ENCODE measurements at places on chromosomes 4 and X. TPM values are rescaled to one million over a fixed set of nuclear protein-coding genes. Genes with fewer than 3 reads are reported as not detected.

Gene HPSE
- total RNA-seq: 1.0 TPM

Gene TLR2
- total RNA-seq: 2.4 TPM

DNA sequence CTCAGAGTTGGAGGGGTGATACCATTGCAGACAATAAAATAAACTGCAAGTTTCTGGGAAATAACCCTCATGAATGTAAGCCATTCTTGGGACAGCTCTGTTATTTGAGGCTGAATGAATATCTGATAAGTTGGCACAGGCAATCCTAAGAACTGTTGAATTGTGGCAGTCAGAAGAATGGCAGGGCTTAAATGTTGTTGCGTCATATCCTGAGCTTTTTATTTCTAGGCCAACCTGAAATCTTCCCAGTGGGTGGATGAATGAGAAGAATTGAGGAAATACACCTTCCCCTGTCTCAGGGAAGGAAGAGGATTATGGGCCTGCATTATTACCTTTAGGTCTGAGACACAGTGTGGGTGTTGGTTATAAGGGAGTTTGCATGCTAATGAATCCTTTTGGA, 64.4 kb upstream of the C4orf54 start:
- H3K27me3 ChIP-seq: no peaks in the 10 kb centered on the region
- no peak overlapping the region for H3K4me3 ChIP-seq
- H3K27ac ChIP-seq: no peak overlapping the region

DNA sequence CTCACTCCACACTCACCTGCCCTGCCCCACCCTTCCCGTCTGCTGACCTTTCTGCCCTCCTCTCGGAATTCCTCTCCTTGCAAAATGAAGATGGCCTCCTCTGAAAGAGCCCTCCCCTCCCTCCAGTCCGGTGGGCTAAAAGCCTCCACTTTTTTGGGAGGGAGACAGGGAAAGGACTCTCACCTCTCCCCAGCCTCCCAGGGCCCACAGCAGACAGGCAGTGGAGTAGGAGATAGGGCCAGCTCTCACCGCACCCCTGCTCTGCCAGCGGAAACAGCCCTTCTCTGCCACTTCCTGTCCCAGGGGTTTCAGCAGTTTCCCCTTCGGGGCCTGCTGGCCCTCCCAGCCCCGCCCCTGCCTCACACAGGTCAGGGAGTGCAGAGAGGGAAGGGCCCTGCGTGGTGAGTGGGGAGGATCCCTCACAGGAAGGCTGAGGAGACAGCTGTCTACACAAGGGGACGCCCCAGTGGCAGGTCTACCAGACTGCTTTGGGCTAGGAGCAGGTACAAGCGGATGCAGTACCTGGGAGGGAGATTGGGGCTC, 18.2 kb downstream of the ELF4 start:
- peaks cover 4% of the 10 kb centered on the region for H3K4me1 ChIP-seq
- H3K27me3 ChIP-seq: no peaks in the 10 kb centered on the region
- peaks cover 6% of the 10 kb centered on the region for H3K36me3 ChIP-seq
- H3K4me3 ChIP-seq: no peak overlapping the region
- no peak overlapping the region for H3K27ac ChIP-seq

Gene GNRHR
- total RNA-seq: not detected

- no peak overlapping the region for H3K4me3 ChIP-seq
- no peak for DNase-seq
- no peaks in the 10 kb centered on the region for H3K36me3 ChIP-seq
- peaks cover 3% of the 10 kb centered on the region for H3K27me3 ChIP-seq
- H3K27ac ChIP-seq: no peak overlapping the region
These were observed 79.1 kb upstream of the LSM6 start for GRCh38 chr4:146096371-146096770.

DNA sequence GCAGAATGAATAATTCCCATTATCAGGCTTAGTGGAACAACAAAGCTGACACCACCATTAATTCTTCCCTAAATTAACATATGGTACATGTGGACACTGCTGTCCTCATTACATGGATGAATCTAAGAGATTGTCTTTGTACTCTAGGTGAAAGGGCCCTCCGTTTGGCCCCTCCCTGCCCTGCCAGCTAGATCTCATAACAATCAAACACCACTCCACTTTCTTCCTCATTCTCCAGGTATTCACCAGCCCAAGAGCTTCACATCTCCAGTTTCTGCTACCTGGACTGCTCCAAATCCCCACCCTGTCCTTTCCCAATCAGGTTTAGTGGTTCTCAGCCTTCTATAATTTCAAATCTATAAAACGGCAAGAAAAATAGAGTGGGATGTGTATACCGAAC, 3.8 kb downstream of the HSD17B11 start:
- no peak overlapping the region for H3K27ac ChIP-seq
- H3K4me3 ChIP-seq: no peak overlapping the region
- peaks cover 20% of the 10 kb centered on the region for H3K4me1 ChIP-seq

Gene SSX4
- not detected for total RNA-seq

DNA sequence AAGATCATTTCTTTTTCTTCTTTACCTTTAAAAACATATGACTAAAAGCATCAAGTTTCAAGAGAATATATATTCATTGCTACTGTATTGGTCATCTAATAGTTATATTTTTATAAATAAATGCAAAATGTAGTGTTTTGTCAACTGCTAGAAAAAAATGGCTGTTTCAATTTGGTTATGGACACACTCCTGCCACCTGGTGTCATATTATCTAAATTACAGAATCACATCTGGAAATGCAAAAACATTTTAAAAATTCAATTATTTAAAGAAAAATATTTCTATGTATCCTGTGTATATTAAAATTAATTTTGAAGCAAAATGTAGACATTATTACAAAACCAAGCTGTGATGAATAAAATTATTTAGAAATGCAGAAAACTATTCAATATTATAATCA, 329.4 kb upstream of the PCDH18 start:
- H3K4me3 ChIP-seq: no peak overlapping the region
- peaks cover 2% of the 10 kb centered on the region for H3K4me1 ChIP-seq
- no peak for DNase-seq

Gene CPZ
- total RNA-seq: 32.8 TPM

- DNase-seq: no peak
- H3K4me1 ChIP-seq: no peaks in the 10 kb centered on the region
- H3K4me3 ChIP-seq: no peak overlapping the region
- no peaks in the 10 kb centered on the region for H3K27me3 ChIP-seq
- no peaks in the 10 kb centered on the region for H3K36me3 ChIP-seq
- H3K27ac ChIP-seq: no peak overlapping the region
These were observed 76.0 kb upstream of the GIMD1 start for GRCh38 chr4:106444557-106444956.

Gene DMRTC1
- 0.88 TPM for total RNA-seq

GRCh38 chr4:139904406-139904805, 238.8 kb downstream of the MGST2 start:
- no peak overlapping the region for H3K27ac ChIP-seq
- H3K27me3 ChIP-seq: no peaks in the 10 kb centered on the region
- peaks cover 16% of the 10 kb centered on the region for H3K36me3 ChIP-seq
- peaks cover 56% of the 10 kb centered on the region for H3K4me1 ChIP-seq

Gene CT45A1
- not detected for total RNA-seq

DNA sequence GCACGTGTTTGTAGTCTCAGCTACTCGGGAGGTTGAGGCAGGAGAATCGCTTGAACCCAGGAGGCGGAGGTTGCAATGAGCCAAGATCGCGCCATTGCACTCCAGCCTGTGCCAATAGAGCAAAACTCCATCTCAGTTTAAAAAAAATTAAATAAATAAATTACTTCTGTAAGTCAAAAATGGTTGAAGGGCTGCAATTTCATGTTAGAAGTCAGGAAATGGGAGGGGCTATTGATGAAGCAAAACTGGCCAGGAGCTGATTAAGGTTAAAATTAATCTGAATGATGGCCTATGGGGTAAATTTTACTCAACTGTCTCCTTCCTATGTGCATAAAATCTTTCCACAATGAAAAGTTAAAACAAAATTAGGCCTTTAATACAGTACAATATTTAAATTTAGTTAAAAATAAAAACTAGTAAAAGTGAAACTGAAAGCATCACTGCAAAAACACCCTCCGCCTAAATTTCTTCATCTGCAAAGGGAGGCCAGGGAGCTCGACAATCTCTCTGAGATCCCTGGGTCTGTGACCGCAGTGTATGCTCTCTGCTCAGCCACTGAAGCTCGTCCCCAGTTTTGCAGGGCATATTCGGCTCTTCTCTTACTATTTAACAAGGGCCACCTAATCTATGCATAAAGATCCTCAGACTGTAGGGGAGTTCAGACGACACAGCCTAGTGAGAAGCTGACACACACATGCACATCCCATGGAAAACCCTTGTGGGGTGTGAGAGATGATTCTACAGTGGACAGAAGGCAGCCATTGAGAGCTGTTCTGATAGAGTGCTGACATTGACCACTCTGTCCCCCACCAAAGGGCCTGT, 57.2 kb downstream of the IRF2 start:
- peaks cover 28% of the 10 kb centered on the region for H3K36me3 ChIP-seq
- H3K4me1 ChIP-seq: no peaks in the 10 kb centered on the region
- no peak overlapping the region for H3K4me3 ChIP-seq
- no peaks in the 10 kb centered on the region for H3K27me3 ChIP-seq
- no peak for DNase-seq

DNA sequence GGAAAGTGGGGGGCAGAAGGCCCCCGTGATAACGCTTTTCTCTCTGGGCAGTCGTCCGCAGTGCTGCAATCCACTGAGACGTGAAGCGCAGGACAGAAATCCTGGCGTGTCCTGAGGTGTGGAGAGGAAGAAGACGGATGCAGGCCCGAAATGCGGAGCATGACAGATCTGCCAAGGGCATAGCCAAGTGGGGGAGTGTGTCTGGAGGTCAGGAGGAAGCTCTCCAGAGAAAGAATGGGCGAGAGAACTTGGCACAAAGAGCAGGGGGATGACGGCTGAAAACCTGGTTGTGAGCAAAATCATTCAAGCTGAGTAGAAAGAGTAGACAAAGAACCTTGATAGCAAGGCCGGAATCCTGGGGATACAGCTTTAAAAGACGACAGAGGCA, 23.7 kb upstream of the HELT start:
- peaks cover 6% of the 10 kb centered on the region for H3K27me3 ChIP-seq
- no peaks in the 10 kb centered on the region for H3K4me1 ChIP-seq
- DNase-seq: no peak
- H3K4me3 ChIP-seq: no peak overlapping the region
- H3K27ac ChIP-seq: no peak overlapping the region

DNA sequence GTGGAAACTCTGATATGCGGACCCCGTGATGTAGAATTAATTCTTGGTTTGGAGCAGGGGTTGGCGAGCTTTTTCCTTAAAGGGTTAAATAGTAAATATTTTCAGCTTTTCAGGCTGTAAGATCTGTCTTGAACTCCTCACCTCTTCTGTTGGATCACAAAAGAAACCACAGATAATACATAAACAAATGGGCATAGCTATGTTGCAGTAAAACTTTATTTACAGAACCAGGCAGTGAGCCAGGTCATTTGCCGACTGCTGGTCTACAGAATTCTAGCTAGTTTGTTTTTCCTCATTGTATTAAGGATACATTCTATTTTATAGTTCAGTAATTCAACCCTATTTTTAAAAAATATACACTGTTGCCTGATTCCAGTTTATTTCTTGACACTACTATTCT, 116.6 kb downstream of the PAPSS1 start:
- DNase-seq: no peak
- no peaks in the 10 kb centered on the region for H3K27me3 ChIP-seq
- peak overlapping the region; percentile 25 for H3K27ac ChIP-seq
- no peak overlapping the region for H3K4me3 ChIP-seq
- peaks cover 3% of the 10 kb centered on the region for H3K36me3 ChIP-seq

DNA sequence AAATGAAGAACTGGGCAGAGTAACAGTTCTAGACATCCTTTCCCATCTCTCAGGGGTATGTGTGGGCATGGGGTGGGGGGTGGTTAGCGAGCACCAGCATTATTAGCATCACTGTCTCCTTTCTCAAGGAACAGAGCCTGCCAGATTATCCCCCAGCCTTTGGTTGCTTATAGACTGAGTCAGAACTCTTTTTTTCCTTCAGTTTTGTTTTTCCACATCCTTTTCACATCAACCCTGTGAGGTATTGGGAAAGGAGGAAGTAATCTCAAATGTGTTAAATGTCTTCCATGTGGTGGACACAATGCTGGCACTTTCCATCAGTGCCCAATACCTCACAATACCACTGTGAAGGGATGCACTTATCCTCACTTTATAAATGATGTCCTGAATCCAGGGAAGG, 3.1 kb upstream of the FGF16 start:
- no peak overlapping the region for H3K27ac ChIP-seq
- H3K4me1 ChIP-seq: peaks cover 11% of the 10 kb centered on the region
- H3K27me3 ChIP-seq: peaks cover 48% of the 10 kb centered on the region
- DNase-seq: no peak

DNA sequence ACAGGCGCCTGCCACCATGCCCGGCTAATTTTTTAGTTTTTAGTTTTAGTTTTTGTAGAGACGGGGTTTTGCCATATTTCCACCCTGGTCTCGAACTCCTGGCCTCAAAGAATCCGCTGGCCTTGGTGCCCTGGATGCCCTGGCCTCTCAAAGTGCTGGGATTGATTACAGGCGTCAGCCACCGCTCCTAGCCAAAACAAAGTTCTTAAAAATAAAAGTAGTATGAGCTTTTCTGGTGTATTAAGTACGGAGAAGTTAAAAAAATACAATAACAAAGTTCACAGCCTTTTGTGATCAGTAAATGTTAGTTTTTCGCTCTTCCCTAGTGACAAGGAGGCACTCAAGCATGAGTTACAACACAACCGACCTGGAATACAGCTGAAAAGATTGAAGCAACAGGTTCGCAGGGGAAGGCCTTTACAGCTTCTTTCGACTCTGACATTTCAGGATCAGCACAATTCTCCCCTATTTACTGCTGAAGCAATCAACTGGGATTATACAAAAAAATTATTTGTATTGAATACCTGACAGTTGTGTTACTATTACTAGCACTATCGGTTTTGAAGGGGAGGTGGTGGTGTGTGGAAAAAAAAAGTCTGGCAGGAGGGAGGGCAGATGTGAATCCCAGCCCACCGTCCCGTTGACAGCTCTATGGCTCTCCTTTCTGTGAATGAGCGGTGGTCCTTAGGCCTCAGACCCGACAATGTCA, 893 bp upstream of the METAP1 start:
- H3K4me3 ChIP-seq: peak overlapping the region; percentile 85
- H3K4me1 ChIP-seq: peaks cover 33% of the 10 kb centered on the region
- H3K27ac ChIP-seq: peak overlapping the region; percentile 99
- no peak for DNase-seq

GRCh38 chr4:128830906-128831503, 21.5 kb downstream of the JADE1 start:
- peak overlapping the region; percentile 11 for H3K4me3 ChIP-seq
- H3K27me3 ChIP-seq: no peaks in the 10 kb centered on the region
- H3K4me1 ChIP-seq: peaks cover 19% of the 10 kb centered on the region

Gene GPRASP2
- total RNA-seq: 23.5 TPM

DNA sequence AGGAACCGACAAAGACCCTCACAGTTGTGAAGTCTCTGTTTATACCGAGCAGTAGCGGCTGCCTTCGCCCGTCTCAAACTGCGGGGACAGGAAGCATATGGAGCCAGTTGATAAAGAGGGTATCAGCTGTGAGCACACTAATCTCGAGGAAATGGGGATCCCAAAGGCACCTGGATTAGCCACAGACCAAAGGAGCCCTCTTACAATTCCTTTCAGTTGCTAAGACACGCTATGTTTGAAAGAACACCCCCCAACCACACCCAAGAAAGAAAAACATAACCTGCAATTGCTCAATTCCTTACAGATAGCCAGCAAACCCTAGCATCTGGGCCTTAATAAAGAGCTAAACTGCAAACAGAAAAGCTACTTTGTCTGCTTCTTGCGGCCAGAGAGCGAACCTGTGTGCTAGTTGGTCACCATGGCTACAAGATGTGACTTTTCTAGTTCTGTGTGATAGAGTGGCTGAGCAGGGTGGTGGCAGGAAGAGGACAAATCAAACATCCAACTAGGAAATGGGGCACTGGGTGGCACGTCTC, 23.3 kb upstream of the CHRNA9 start:
- no peak for DNase-seq
- H3K4me1 ChIP-seq: peaks cover 35% of the 10 kb centered on the region
- peak overlapping the region; percentile 52 for H3K27ac ChIP-seq
- H3K36me3 ChIP-seq: no peaks in the 10 kb centered on the region
